ENCODE measurements at places on chromosomes 1 and 21.

DNA sequence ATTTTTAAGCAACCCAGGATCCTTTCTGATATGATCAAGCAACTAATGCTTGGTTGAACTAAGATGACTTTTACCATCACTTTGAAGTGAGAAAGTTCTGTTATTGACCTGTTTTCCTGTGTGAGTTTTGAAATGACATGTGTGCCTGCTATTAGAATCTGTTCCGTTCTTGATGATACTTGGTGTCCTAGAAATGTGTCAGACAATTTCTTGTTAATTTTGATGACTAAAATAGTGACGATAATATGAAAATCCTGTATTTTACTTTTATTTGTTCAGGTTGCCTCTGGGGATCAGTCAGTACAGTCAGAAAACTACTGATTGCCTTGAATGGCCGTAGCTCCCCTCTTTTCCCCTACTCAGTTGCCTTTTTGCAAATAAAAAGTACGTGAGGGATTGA is 228.0 kb downstream of the RYR2 start:
- no peak for DNase-seq

DNA sequence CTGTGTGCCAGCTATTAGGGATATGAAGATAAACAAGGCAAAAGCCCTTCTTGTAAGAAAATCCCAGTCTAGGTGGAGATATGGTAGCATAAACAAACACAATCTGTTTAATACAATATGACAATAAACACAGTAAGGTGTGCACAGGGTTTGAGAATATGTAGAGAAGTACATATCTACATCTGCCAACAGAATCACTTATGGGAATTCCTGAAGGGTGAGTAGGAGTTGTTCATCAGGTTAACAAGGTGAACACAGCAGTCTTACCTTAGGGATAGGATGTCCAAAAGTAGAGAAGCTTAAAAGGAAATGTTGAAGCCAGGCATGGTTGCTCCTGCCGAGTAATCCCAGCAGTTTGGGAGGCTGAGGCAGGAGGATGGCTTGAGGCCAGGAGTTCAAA is 57.7 kb upstream of the LRRC7 start:
- DNase-seq: no peak

GRCh38 chr1:69982992-69983391 is 222.4 kb downstream of the LRRC40 start:
- no peak for DNase-seq

GRCh38 chr1:117143172-117143571 is 21.6 kb upstream of the TRIM45 start:
- DNase-seq: no peak

GRCh38 chr1:181149326-181150125 is 61.0 kb downstream of the IER5 start:
- DNase-seq: peak; percentile 74

DNA sequence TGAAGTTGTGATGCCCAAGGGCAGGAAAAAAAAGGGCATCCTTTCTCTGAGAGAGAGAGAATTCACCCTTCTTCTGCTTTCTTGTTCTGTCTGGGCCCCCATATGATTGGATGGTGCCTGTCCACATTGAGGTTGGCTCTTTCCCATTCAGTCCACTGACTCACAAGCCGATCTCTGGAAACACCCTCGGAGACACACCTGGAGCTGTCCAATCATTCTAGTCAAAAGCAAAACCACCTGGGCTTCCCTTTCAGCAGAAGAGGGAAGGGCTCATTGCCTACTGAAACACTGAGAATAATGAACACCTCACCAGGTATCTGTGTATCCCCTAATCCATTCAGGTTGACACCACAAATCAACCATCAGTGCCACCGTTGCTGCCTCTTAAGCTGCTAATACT is 103.7 kb upstream of the GNG12 start:
- DNase-seq: no peak

- DNase-seq: no peak
These were observed 21.8 kb downstream of the C1orf52 start for GRCh38 chr1:85237613-85238012.

DNA sequence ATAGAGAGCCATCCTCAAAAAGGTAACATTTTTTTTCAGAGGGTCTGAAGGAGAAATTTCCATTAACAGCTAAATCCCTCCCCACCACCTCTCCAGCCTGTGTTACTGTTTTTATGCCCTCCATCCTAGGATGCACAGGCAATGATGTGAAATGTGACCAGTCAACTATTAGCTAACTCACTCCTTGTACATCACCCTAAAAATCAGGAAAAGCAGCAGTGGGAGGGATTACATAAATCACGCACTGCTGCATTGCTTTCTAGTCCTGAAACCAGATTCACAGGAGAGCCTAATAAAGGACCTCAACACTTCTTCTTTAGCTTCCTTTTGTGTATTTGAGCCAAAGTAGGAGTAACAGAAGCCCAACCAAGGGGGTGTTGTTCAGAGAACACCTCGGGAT is 66.3 kb downstream of the LMO4 start:
- DNase-seq: no peak

GRCh38 chr1:53449021-53449420 is 10.2 kb upstream of the DMRTB1 start:
- DNase-seq: no peak

GRCh38 chr1:233480198-233480597 is 133.7 kb upstream of the KCNK1 start:
- no peak for DNase-seq

DNA sequence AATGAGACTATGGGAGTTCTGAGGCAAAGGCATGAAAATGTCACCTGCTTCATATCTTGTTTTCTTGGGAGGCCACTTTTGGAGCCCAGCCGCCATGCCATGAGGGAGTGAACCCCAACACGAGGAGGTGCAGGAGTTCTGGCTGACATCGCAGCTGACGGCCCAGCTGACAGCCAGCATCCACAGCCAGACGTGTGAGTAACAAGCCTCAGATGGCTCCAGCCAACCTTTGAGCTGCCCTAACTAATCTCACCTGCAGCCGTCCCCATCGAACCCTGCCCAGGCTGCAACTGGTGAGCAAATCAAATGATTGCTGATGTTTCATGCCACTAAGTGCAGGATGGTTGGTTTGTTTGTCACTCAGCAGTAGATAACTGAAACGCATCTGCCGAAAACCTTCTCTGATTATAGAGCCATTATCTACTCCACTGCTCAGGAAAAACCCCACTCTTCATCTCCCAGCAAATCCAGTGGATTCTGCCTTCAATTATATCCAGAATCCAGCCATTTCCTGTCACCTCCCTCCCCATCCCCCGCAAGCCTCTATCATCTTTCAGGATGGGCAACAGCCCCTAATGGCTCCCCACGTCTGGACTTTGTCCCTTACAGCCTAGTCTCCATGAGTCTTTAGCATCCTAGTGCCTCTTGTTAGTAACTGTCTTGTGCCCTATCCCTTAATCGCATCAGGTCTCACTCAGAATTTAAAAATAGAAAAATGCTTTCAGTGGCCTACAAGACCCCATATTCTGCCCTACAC is 18.5 kb upstream of the RAB4A start:
- no peak for DNase-seq

- DNase-seq: no peak
These were observed 66.8 kb downstream of the SLC27A3 start for GRCh38 chr1:153842006-153842471.

DNA sequence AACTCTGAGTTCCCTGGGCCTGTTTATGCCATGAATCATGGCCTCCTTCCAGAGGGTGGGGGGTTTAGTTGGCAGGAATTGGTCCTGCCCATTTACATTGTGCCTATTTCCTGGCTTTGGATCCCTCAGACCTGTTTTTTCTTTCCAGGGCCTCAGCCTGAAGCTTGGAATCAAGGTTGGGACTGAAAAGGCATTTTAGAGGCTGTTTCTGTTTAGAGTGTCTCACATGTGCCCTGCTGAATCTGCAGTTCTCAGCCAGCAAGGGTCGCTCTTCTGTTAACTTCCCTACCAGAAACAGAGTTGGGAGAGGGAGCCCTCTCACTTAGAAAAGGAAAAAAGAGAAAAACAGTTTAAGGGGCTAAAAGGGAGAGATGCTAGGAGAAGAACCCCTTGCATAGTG is 191.1 kb downstream of the PTPRC start:
- no peak for DNase-seq

GRCh38 chr1:214506972-214507431 is 44.4 kb downstream of the PTPN14 start:
- DNase-seq: no peak

GRCh38 chr1:19199329-19199968 is 10.6 kb downstream of the UBR4 start:
- DNase-seq: no peak

DNA sequence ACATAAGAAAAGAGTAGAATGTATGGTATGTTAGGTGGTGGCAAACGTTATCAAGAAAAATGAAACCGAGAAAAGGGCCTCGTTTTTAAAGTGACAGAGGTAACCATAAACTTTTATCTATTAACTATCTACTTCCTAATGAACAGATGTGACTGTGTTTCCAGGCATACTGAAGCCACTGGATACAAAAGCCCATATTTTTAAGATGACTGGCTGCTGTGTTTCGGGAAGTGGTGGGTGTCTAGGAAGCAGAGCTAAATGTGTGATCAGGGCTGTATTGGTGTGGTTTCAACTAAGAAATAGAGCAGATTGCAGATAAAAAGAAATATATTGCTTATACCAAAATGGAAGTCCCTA is 71.8 kb downstream of the CHRM3 start:
- no peak for DNase-seq

- DNase-seq: no peak
These were observed 6.7 kb downstream of the PTTG1IP start for GRCh38 chr21:44866780-44867179.

- DNase-seq: no peak
These were observed 13.5 kb downstream of the GREM2 start for GRCh38 chr1:240598216-240599001.

DNA sequence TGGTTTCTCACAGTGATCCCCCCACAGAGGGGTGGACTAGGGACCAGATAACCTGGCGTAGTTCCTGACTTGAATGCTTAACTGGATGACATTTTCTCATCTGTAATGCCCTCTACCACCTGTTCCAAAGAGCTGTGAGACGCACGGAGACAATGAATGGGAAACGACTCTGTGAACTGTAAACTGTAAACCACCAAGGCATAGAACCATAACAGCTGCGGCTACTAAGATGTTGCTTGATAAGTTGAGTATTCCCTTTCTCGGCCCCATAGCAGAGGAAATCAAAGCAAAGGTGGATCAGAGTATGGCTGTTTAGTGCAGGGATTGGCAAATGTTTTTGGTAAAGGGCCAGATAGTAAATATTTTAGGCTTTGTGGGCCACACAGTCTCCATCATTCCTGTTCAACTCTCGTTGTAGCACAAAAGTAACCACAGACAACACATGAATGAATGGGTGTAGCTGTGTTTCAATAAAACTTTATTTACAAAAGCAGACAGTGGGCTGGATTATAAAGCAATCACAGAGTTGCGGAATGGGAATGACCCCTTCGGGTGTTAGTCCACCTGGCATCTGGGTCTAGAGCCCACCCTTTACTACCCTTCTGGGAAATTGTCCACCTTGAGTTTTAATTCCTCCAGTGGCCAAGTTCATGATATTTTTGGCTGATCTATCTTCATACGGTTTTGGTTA is 315.2 kb downstream of the RPS6KC1 start:
- DNase-seq: no peak

GRCh38 chr1:33905241-33905640 is 41.4 kb downstream of the HMGB4 start:
- DNase-seq: no peak

- no peak for DNase-seq
These were observed 81.2 kb downstream of the TEX35 start for GRCh38 chr1:178594133-178594532.

DNA sequence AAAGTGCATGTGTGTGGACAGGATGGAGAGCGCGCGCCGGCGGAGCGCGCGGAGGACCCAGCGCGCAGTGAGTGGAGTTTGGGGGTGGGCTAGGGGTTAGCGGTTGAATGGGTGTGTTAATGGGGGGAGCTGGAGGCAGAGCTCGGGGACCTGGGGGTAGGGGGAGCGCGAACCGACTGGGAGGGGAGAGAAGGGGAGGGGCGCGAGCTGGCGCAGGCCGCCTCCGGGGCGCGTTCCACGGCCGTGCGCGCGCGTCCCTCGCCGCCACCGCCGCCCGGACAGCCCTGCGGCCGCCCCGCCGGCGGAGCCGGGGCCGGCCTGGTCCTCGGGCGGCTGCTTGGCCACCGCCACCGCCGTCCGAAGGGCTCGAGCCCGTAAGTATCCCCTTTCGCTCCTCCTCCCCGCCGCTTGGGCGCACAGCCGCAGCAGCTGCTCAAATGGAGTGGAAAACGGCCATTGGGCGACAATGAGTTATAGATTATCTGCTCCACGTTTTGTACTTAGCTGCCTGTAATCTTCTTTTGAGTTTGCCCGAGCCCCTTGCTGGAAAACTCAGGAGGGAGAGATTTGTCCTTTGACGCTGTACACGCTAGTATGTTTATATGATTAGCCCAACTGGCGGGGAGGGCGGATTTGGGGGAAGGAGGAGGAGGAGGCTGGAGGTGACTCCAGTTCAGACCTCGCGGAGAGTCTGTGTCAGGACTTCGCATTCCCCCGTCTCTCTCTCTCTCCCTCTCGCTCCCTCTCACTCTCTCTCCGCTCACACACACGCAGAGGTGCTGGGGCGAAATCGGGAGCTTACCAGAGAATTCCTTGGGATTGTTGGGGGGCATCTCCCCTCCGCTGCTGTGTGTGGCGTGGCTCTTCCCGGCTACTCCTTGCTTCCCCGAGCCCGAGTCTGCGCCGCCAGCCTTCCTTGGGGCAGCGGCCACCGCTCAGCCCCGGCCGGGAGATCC is at the start of gene ADGRL2:
Gene ADGRL2, plus strand, starts transcription at position 240 of the 956 bp plus-strand sequence. CDS start 36,051 bp downstream, outside the sequence.
- DNase-seq: no peak

DNA sequence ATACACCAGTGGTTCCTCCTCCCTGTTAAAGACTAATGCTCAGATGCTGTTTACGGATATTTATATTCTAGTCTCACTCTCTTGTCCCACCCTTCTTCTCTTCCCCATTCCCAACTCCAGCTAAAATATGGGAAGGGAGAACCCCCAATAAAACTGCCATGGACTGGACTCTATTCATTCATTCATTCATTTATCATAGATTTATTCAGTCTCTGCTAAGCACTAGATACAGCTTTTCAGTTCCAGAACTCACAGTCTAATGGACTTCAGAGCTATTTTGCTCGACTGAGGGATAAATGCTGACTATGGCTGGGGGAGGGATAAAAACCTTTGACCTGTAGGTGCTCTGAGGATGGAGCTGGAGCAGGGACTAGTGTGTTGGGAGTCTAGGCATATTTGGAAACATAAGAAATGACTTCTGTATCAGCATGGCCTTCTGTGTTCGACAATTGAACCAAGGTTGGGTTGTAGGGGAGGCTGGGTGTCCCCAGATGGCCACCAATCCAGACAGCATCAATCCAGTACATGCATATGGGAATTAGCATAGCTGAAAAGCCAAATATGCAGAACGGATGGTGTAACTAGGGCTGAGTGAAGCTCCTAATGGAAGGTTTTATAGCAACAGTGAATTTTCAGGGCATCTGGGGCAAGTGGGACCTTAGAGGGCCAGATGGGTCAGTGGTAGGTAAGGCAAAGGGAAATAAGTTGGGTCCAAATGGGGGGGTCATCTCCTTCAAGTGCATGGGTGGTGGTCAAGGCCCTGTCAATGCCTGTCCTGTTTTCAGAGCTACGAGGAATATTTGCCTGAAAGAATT is 4.1 kb downstream of the APOA2 start:
- DNase-seq: no peak

DNA sequence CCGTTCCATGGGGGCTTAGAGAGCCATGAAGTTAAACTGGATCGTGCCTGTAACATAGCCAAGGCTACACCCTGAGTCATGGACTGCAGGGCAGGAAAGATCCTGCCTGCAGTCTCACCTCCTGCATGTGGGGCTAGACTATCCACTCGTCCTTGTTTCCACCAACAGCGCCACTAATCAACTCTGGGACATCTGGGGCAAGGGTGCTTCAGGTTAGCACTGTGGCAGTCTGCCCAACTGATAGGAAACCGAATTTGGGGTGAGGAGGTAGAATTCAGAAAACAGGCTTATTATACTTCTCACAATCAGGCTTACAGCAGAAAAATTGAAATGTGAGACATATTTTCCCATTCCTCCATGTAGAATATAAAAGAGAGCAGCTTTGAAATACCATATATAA is 85.2 kb upstream of the ADAM30 start:
- DNase-seq: no peak

Measured in T-helper 2 cell (primary cell).